ENCODE measurements at places on chromosomes 3 and 15.

DNA sequence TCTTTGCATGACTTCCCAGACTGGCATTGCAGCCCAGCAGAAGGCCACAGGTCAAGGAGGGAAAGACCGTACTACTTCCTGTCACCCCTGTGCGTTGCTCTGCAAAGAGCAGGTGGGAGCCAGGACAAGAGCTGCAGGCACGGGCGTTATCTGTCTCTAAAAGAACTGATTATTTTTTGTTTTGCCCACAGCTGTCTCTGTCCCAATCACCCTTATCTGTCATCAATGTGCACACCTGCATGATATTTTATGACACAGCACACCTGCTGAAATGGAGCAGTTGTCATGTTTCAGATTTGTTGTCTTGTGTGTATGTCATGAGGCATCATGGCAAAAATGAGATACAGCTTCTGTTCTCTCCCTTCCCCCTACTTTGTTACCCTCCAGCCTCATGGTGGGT is 58.8 kb downstream of the SLCO3A1 start:
- DNase-seq: no peak

DNA sequence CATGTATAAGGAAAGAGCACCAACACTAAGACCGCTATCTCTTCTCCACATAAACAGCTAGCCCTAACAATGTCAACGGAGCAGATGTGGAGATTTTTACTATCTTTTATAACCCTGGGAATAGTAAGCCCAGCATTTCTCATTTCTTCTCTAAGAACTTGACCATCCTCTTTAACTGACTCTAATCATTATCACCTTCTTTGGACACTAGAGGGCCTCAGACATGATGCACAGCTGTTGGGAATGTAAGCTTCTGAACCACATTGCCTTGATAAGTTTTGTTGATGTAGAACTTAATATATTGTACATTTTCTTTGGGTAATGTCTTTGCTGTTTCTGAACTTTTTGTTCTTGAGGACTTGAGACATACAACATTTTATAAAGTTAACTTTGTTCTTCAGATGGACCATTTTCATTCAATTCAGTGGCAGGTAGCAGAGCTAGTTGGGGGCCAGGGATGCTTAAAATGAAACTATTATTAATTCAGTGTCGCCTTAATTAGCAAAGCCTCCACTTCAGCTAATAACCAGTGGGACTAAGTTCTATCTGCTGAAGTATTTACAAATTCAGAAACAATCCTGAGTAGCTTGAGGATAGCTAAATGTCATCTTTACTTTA is 9.6 kb upstream of the TAGLN3 start:
- no peak for DNase-seq

DNA sequence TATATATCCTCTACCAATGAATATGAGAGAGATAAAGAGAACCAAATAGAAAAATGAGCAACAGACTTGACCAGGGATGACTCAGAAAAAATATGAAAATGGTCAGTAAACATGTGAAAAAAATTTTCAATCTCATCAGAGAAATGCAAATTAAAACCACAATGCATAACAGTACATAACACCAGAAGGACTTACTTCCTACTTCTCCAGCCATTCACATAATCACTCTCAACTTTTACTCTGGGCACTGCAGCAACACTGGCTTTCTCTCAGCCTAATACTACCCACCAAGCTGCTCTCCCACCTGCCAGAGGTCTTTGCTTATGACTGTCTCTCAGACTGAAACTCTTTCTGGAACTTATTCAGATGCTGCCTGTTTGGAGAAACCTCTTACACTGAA is 49.4 kb downstream of the DPH6 start:
- no peak for DNase-seq

DNA sequence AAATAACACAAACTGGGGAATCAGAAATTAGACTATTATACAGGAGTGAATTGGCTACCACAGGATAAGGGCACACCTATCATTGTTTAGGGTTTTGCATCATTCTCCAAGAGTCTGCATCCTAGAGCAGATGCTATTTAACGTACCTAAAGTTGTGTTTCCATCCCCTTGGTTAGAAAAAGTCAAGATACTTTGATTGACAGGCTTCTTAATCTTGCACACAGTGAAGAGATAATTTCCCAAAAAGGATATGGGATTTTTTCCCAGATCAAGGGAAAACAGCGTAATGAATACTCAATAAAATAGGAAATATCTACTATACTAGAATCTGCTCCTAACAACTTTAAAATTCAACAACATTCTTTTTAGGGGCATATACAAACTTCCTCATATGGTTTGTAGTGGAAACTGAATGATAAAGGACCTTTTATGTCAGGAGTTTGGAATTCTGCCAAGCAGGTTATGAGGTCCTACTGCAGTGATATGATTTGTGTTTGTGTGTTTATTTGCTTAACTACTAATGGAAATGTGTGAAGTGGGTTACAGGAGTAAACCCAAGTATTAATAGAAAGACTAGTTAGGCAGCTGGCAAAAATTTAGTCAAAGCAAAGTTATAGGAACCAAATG is 124.1 kb upstream of the MME start:
- no peak for DNase-seq

- DNase-seq: no peak
Measured at GRCh38 chr3:107987036-107987939, 103.5 kb downstream of the CD47 start.

DNA sequence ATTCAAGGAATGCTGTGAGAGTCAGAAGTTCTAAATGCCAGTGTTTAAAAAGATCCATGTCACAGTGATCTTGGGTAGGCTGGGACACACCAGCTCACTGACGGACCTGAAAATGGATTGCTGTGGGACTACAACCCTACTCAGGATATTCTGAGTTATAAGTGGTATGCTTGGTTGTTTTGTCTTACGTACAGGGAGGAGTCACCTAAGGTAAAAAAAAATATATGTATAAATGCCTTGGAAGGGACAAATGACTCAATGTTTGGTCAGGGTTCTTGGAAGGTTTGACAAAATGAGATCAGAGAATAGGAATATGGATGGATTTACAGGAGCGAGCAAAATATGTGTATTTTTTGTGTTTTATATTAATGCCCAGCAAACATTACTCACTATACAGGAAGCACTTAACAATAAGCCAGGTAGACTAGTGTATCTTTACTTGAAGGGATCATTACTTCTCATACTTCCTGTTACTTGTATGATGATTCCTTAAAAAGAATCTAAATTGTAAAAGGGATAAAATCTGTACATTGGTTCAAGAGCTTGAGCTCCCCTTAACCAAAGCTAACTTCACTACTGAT is 767.3 kb downstream of the GBE1 start:
- DNase-seq: no peak

- DNase-seq: no peak
Measured at GRCh38 chr15:74825866-74826265, 561 bp upstream of the CPLX3 start.

- no peak for DNase-seq
Measured at GRCh38 chr3:151838574-151839312, 24.8 kb downstream of the AADAC start.

DNA sequence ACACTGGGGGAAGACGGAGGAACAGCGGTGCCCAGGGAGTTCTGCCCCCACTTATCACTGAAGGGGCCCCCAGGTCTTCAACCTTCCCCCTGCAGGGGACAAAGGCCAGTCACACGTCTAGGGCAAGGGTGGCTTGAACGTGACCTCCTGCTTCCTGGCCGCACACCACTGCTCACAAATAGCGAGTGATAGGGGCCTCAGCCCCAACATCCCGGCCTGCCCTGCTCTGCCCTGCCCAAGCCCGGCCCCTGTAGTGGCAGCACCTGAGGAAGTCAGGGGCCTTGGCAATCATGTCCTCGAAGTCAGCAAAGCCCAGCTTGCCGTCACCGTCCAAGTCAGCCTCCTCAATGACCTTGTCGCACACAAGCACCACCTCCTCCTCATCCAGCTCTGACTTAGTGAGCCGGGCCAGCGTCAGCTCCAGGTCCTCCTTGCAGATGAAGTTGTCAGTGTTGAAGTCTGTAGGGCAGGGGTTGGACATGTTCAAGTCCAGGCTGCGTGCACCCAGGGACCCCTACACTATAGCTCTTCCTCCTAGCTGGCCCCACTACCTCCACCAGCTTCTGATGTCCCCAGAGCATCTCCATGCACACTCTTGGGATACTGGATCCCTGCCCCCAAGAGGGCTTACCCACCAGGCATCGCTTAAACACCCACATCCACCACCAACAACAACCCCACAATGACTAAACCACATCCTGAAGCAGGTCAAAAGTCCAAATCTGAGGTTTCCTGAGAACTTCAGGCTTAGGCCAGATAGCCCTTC is 13.3 kb downstream of the SH2D7 start:
- no peak for DNase-seq
